NCI-H345 (cell line): ENCODE measurements at places on chromosomes 4 and X.

- DNase-seq = no peak
These were observed 1.8 kb upstream of the OTUD4 start for GRCh38 chr4:145182222-145182621.

GRCh38 chr4:5118091-5118786 lies 67.0 kb downstream of the STK32B start:
- no peak for DNase-seq

GRCh38 chrX:44343412-44344141 lies at the start of gene EFHC2:
Gene EFHC2 (minus strand): TSS chrX:44343672. CDS start chrX:44343588, 84 bp downstream.
- DNase-seq = peak; percentile 3

DNA sequence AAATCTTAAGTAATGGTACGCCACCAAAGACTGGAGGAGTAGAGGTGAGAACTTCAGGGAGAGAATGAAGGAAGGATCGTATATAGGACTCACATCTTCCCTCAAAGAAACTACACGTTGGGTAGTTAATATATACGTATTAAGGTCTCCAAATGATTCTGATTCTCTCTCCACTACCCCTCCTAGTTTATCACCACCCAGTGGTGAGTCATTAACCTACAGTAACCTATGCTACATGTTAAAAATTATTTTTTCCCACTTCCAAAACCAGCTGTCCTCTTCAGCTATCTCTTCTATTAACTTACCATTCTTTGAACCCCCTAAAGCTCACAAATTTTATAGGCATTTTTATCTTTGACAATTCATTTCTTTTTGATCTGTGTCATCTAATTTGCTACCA lies 69.7 kb downstream of the RPS6KA6 start:
- no peak for DNase-seq

DNA sequence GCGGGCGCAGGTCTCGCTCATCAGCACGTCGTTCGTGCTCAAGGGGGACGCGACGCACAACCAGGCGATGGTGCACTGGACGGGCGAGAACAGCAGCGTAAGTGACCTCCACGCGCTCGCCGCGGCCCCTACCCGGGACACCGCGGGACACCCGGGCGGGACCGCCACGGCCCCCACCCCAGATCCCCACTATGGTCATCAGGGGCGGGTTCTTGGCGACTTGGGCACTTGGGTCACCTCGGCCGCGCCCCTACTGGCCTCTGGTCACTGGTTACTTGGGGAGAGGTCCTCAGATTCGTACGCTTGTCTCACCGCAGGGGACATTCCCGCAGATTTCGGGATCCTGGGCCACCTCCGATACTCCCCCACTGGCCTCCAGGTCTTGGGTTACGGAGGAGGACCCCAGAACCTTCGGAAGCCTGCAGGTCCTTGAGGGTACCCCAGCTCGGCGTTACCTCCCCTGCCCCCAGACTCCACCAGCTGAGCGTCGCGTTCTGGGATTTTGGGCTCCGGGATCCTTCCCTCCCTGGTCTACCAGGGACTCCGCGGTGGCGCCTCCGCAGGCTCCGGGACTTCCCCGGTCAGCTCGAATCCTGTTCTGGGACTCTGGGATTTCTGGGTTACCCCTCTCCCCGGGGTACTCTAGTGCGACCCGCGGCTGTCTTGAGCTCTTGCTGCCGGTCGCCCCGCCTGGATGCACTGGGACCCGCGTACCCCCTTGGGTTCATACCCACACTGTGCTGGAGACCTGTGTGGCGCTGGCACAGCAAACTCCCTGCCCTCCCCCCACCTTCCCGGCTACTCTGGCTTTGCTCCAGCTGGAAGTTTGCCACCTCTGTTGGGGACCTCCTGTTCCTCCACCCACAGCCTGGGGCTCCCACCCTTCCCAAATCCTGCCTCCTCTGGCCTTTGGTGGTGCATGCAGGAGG lies 956 bp downstream of the SORCS2 start:
- DNase-seq = peak; percentile 72

- peak; percentile 29 for DNase-seq
These were observed 26.8 kb upstream of the TMEM184C start for GRCh38 chr4:147590249-147590920.

GRCh38 chrX:22184096-22184495 lies 88.6 kb upstream of the CBLL2 start:
- DNase-seq = no peak

DNA sequence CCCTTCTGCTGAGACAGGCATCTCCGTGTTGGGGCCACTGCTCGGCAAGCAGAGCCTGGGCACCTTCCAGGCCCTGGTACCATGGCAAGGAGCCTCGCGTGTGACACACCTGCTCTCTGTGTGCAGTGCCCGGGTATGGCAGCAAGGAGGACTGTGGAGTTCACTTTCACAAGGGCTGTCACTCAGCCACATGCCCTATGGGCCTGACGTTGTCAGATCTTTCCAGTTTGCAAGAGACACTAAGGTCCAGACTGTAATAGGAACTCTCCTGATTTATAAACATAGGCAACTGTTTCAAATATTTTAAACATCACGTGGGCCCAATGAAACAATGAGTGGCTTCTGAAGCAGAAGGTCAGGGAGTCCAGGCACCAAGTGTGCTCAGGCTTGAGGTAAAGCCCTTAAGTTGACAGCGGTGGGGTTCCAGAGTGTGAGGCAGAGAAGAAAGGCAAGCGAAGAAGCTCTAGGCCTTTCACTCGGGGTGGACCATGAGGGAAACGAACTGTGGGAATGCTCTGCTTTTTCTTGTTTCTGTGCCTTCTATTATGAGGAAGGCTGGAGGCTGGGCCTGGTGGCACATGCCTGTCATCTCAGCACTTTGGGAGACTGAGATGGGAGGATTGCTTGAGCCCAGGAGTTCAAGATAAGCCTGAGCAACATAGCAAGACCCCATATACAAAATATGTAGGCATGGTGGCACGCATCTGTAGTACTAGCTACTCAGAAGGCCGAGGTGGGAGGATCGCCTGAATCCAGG lies 108.6 kb upstream of the TRIM2 start:
- no peak for DNase-seq

DNA sequence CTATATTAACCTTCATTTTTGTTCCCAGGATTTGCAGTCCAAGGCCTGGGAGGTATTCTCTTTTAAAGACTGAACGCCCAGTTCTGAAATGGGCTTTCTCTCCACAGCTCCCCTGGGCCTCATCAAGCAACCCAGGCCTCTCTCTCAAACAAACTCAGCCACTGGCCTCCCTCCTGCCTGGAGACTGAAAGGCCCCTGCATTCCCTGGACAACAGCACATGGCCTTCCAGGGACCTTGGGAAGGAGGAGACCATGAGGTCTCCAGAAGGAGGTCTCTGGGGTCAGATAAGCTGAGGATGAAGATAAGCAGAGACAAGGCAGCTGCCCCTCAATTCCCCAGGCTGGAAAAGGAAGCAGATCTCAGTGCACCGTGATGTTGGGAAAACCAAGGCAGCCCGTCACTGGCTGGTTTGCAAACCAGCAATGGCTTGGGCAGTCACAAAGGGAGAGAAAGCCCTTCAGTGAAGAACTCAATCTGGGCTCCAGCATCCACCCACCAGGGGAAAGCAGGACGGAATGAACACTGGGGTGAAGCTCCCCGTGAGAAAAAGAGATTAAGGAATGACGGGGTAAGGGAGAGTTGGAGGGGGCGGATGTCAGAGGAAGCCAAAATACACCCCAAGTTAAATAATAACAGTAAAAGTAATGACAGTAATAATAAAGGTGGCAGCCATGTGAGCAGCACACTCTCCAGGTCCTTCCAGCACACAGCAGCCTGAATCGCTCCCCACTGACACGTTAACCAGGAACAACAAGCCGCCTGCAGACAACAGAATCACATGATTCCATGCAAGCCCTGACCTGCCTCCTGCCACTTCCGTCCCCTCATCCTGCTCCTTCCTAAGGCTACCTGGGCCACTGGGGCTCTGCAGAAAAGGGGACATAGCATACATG lies 22.3 kb downstream of the AMOT start:
- DNase-seq = peak; percentile 59

DNA sequence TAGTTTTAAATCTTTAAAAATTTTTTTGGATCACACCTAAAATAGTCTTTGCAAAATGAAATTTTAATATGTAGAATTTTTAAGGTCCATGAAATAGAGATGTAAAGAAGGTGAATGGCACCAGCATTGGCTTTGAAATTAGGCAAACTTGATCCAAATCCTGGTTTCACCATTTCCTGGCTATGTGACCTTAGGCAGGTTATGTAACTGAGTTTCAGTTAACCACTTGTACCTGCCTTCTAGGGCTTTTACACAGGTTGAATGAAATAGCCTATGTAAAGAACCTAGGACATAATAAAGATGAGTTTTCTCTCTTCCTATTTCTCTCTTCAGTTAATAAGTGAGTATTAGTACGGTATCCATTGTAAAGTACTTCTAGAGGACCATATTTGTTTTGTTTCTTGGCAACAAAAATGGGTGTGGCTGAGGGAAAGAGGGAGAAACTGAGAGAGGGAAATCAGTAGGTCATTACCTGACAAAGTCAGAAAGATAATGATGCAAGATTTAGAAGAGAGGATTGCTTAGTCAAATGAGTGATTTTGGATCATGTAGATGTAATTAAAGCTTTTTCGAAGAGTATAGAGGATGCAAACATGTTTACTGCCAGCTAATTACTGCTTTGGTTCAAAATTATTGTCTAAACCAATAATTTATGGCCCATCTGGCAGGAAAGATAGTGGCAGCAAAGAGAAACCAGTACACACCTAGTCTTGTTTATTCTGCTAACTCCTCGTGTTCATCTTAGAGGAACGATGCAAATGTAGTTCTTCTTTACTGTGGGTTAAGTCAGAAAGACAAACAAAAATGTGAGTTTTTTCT lies 81.9 kb downstream of the PDLIM5 start:
- DNase-seq = no peak
